ENCODE measurements at places on chromosomes 7 and 10.
A peak's percentile ranks its signal among the peaks of the same experiment; 100 is the strongest.

GRCh38 chr10:133267829-133268228 lies 8.8 kb downstream of the ADAM8 start:
- DNase-seq, result no peak

DNA sequence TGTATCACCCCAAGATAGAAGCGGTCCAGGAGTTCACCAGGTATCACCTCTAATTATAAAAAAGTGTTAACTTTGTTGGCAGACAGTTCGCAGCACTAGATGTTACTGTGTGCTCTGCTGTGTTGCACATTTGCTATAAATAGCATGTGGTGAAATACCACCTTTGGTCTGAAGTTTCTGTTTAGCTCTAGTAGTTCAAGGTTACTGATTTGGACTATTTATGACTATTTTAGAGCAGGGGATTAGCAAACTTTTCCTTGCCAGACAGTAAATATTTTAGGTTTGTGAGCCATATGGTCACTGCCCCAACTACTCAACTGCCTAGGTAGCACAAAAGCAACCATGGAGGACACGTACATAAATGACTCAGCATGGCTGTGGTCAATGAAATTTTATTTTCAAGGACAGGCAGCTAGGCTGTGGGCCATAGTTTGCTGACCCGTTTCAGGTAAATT lies 16.5 kb downstream of the DENND10 start:
- peak; percentile 35 for DNase-seq

- no peak for DNase-seq
Measured at GRCh38 chr10:13528875-13529713, at the start of gene BEND7. TSS of gene BEND7 (minus strand) at chr10:13529014. CDS start at chr10:13528533, 481 bp downstream.

DNA sequence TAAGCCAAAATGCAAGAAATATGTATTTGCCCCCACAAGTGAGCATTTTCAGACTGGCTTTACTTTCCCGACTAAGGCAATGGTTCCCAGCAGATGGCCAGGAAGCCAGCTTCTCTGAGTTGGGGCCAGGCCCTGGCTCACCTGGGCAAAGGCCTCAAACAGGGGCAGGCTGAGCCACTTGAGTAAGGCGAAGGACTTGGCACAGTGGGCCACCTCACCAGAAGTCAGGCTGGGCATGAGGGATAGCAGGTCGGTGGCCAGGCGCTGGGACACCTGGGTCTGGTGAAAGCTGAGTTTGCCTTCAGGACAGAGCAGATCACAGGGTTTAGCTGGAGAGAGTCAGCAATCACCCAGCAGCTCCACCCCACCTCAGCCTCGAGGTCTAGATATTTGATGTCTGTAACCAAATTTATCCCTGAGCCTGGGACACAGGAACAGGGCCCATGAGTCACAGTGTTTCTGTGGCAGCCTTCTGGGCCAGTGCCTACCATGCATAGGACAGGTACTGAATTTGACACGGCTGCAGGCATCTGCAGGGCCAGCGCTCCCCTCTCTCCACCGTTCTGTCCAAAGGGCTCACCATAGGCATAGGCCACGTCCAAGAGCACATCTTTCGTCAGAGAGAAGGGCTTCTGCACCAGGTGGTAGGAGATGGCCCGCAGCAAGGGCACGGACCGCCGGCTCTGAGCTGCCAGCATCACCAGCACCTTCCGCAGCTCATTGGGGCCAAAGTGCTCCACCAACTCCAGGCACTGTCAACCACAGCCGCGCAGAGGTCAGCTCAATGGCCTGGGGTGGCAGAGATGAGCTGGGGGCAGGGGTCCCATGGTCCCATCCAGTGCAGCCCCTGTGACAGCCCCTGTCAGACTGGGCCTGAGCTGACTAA lies 7.3 kb downstream of the TBRG4 start:
- no peak for DNase-seq

- no peak for DNase-seq
Measured at GRCh38 chr7:42700406-42701327, 211.2 kb downstream of the C7orf25 start.

GRCh38 chr10:85492684-85493083 lies 873.9 kb downstream of the GRID1 start:
- no peak for DNase-seq

DNA sequence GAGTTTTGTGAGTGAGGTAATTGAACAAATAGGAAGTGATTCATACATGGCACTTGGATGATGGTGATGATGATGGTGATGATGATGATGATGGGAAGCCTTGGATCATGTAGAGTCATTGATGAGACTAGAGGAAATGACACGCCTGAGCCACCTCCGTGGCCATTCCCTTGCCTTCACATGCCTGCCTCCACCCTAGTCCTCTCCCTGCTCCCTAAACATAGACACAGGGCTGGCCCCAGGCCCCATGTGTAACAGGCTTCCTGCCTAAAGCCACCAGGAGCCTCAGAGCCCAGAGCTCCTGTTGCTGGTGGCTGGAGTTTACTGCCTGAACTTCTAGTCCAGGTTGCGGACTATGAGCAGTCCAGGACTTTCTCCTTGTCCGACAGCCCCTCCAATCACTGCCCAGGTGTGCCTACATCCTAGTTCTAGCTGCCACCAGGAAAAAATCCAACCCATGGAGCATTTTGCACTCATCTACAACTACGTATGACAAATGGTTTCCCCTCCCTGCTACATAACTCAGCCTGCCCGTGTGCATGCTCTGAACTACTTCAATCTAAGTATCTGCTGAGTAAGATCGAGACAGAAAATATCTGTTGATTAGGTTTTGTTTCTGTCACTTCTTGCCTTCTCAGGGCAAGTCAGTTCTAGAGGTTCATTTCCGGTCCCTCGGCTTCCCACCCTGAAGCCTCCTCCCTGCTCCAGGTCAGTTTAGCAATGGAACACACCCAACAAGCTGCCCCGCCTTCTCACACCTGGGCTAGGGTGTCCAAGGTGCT lies 35.5 kb upstream of the KDM7A start:
- DNase-seq, result no peak

- DNase-seq, result no peak
Measured at GRCh38 chr10:71679425-71679824, 40.2 kb downstream of the C10orf105 start.

GRCh38 chr10:133277277-133277992 lies 767 bp upstream of the ADAM8 start:
- no peak for DNase-seq

- no peak for DNase-seq
Measured at GRCh38 chr10:4790045-4790444, 36.0 kb upstream of the AKR1E2 start.

DNA sequence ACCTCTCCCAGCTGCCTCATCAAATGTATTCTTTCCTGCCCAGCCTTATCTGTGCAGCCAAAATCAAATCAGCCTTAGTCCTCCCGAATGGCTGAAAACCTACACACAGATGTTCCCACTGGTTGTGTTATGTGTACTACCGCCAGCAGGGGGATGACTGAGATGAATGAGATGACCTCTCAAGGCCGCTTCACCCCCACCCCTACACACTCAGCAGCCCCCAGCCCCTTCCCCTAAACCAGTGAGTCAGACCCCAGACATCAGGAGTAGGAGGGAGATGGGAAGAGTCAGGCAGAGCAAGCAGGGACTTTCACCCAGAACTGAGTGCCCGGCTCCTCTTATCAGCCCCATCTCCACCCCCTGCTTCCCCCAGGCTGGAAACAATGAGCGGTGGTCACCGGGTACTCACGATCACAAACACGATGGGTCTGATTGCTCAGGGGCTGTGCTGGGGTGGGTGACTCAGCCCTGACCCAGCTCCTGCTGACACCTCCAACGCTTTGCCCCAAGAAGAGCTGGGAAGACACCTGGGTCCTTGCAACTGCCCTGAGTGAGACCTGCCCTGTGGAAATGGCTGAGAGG lies 6.5 kb upstream of the C10orf105 start:
- DNase-seq, result peak; percentile 62

DNA sequence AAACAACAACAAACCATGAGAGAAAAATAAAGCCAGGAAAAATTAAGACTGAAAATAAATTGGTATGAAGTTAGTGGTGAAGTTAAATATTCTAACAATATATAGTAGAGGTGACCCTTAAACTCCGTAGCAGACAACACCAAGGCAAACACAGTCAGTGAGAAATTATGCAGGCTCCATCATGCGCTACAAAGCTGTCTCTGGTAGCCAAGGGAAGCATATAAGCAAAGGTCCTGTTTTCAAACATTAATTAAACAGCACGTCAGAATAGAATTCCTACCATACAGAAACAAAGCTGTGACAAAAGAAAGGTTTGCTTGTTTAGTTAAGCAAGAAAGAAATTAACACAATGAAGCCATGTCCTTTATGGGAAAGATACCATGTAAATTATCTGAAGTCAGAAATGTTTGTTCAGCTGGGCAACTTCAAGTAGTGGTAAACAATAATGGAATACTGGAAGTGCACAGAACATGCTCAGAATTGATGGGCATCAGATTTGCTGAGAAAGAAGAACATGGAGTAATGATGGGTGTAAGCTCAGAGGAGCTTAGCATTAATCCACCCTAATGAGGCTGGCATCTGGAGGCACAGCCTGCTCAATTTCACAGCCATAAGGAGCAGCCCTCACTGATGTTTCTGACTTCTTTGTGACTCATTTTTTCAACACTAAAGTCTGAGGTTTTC lies 75.7 kb downstream of the IGF2BP3 start:
- DNase-seq, result no peak

- DNase-seq, result no peak
Measured at GRCh38 chr7:37656913-37657530, 26.5 kb upstream of the GPR141 start.

DNA sequence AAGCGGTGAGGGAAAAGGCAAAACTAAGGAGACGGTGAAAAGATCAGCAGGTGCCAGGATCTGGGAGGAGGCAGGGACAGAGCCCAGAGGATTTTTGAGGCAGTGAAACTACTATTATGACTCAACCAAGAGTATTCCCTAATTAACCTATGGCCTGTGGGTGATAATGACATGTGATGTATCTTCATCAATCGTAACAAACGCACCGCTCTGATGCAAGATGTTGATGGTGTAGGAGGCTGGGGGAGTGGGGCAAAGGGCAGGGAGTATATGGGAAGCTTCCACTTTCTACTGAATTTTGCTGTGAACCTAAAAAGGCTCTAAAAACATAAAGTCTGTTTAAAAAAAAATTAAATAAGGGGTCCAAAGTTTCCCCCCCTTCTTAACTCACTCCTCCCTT lies 25.5 kb upstream of the EZH2 start:
- DNase-seq, result no peak

DNA sequence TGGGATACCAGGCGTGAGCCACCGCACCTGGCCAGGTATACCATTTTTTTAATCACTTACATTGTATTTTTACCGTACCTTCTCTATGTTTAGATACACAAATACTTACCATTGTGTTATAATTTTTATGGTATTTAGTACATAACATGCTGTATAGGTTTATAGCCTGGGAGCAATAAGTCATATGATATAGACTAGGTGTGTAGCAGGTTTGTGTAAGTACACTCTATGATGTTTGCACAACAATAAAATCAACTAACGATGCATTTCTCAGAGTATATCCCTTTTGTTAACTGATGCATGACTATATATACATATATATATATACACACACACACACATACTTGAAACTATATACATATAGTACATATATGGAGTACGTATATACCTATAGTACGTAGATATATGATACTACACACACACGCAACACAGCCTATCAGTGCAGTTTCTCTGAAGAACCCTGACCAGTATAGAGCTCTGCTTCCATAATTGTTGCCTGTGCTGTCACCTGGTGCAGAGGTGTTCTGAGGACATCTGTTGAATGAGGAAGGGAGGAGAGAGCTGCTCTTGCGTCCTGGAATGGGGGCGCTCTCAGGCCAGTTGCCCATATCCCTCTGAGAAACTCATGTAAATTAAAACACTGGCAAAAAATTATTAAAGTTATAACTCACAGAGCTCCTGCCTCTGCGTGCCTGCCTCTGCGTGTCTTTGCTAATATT lies 315.3 kb downstream of the FGFR2 start:
- DNase-seq, result no peak

- DNase-seq, result no peak
Measured at GRCh38 chr10:127600479-127600878, 51.4 kb downstream of the NPS start.

DNA sequence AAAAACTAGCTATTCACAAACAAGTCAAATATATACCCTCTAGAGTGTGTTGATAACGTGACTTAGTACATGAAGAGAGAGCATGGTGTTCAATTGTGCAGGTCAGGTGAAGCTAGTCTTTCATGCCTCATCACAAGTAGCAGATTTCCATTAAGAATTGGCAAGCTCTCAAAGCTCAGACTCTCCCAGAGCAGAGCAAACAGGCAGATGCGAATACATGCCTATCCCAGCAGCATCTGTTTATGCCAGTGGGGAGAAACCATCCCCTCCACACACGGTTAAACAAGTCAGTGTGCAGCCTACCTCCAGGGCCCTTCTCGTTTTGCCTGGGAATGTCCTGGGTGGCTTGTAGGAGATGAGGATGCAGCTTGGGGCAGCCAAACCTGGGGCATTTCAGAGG lies 532.5 kb upstream of the C7orf33 start:
- no peak for DNase-seq

- no peak for DNase-seq
Measured at GRCh38 chr7:82257118-82257695, 186.4 kb downstream of the CACNA2D1 start.

DNA sequence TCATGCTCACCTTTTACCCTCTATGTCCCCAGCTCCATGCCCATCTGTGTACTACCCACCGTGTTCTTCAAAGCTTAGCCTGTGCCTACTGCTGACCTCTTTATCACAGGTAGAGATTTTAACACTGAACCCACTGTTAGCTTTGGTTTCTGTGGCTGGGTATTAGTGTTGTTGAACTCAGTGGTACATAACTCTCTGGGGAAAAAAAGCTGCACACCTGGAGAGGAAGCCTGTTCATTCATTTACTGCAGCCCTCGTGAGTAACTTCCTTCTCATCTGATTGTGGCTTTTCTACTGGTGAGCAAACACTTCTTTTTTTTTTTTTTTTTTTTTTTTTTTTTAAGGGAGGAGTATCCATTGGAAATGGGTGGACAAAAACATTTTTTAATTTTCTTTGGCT lies 326.3 kb downstream of the CCSER2 start:
- peak; percentile 8 for DNase-seq
